ENCODE measurements at places on chromosomes 6 and 20.

DNA sequence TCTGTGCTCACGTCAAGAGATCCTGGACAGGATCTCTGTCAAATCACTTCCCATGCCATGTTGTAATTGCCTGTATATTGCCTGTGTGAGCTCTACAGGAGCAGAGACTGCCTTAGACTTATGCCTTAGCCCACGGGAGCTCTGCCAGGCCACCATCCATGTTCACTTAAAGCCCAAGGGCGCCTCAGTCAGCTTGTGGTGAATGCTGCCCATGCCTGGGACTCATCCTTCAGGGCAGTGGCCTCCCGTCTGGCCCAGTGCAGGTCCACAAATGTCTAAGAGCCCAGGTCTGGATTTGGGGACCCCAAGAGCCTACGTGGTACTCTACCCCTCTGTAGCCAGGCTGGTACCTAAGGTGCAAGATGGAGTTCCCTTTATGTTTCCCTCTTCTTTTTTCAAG lies 22.4 kb upstream of the BPIFA2 start:
- DNase-seq, result no peak

GRCh38 chr6:2804516-2804915 lies 37.1 kb downstream of the SERPINB1 start:
- DNase-seq, result no peak

DNA sequence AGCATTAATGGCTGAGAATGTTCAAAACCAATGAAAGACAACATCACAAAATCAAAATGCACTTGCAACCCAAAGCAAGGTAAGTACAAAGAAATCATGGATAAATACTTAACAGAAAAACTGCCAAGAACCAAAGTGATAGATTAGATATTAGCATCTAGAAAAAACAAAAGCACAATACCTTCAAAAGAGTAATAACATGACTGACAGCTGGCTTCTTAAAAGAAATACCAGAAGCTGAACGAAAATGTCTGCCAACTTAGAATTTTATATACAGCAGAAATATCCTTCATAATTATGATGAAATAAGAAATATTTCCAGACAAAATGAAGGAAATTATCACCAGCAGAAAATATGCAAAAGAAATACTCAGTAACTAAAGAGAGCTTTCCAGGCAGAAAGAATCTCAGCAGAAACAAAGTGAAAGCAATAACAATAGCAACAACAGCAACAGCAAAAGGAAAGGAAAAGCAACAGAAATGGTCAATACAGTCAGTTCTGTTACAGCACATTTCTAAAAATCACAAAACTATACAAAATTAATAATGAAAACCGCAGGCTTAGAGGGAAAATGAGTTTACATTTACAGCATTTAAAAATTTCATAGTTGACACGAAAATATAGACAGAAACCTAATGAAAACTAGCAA lies 121.5 kb upstream of the MAN1A1 start:
- no peak for DNase-seq

GRCh38 chr20:51172558-51173428 lies 149.9 kb upstream of the KCNG1 start:
- no peak for DNase-seq

- no peak for DNase-seq
Measured at GRCh38 chr6:122049341-122049740, 350.1 kb upstream of the HSF2 start.

DNA sequence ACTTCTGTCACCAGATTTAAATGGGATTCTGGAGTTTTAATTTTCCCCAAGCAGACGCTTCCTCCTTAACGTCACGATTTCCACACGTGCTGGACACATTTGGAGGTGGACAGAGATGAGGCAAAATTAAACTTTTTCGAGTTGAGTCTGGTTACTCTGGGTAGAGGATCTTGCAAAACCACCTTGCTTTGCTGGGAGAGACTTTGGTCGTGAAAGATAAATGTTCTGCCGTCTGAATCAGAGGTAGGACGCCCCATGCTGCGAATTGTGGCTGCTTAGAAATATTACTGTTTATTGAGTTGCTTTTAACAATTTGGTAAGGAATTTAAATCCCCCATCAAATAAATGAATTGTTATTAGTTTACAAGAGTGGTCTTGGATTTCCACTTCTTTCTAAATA lies 46.8 kb downstream of the CTCFL start:
- DNase-seq, result no peak

DNA sequence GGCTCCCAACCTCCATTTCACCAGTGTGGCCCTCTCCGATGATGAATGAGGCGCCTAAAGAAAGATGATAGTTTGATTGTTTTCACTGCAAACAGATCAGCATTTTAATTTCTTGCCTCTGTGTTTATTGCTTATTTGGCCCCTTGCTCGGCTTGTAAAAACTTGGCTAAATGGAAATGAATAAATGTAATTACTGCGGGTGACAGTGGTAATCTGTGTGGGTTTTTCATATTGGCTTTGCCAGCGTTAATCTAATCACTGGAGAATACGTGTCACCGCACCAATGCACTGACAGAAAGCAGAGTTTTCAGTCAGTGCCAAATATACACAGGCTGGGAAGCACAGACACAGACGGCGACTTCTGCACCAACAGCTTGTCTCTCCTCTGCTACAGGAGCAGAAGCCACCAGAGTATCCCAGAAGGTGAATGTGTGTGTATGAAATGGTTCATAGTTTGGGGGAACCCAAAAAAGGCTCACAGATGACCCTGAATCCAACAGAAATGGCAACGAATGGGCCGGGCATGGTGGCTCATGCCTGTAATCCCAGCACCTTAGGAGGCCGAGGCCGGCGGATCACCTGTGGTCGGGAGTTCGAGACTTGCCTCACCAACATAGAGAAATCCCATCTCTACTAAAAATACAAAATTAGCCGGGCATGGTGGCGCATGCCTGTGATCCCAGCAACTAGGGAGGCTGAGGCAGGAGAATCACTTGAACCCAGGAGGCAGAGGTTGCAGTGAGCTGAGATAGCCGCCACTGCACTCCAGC lies 534.0 kb downstream of the PKHD1 start:
- DNase-seq, result no peak

- DNase-seq, result no peak
Measured at GRCh38 chr20:12112089-12112474, 194.4 kb downstream of the BTBD3 start.

DNA sequence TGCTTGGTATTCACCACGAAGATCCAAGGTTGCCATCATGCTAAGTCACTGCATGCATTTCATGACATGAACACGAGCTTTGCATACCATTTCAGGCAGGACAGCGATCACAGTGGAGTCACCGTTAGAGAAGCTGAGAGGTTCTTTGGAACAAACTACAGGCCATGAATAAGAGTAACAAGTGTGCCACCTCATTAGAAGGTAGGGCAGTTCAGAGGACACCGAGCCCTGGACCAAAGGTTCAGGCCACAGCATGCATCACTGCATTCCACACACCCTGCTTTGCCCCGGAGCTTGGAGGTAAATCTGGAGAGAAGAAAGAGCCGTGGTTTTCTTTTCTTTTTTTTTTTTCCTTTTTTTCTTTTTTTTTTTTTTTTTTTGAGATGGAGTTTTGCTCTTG lies 66.9 kb upstream of the CDH4 start:
- no peak for DNase-seq

DNA sequence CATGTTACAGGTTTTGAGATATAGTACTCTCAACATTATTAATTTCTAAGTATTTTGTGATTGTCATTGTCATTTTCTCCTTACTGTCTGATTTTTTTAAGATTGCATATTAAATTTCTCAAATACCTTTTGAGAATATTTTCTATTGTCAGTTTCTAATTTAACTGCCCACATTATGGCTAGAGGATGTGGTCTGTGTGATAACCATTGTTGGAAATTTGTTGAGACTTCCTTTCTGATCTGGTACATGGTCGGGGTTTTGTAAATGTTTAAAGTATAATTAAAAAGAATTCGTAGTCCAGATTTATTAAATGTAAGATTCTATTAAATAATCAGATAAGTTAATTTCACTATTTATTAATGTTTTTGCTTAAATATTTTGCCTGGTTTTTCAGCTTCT lies 60.1 kb downstream of the SLX4IP start:
- no peak for DNase-seq

Measured in stimulated activated CD4-positive, alpha-beta T cell treated with anti-CD3 and anti-CD28 coated beads, Interleukin-4, amount 100 ng/mL, for 48 hours (primary cell).